Endodermal cell (in vitro differentiated cells): ENCODE measurements at places on chromosomes 3 and 15. TPM values are rescaled to one million over a fixed set of nuclear protein-coding genes. Genes with fewer than 3 reads are reported as not detected.
A peak's percentile ranks its signal among the peaks of the same experiment; 100 is the strongest.

DNA sequence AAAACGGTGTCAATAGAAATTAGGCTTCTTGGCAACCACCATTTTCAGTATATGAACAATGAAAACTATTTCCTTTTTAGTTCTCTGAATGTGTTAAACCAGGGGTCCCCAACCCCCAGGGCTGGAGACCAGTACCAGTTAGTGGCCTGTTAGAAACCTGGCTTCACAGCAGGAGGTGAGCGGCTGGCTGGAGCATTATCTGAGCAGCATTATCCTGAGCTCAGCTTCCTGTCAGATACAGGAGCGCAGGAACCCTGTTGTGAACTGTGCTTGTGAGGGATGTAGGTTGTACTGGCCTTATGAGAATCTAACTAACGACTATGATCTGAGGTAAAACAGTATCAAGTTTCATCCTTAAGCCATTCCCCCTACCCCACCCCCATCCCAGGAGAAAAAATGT is 328.7 kb downstream of the ZBBX start:
- no peak overlapping the region for H3K4me3 ChIP-seq
- H3K27ac ChIP-seq: no peak overlapping the region
- H3K27me3 ChIP-seq: no peaks in the 10 kb centered on the region
- peak; percentile 69 for DNase-seq
- H3K4me1 ChIP-seq: no peaks in the 10 kb centered on the region

DNA sequence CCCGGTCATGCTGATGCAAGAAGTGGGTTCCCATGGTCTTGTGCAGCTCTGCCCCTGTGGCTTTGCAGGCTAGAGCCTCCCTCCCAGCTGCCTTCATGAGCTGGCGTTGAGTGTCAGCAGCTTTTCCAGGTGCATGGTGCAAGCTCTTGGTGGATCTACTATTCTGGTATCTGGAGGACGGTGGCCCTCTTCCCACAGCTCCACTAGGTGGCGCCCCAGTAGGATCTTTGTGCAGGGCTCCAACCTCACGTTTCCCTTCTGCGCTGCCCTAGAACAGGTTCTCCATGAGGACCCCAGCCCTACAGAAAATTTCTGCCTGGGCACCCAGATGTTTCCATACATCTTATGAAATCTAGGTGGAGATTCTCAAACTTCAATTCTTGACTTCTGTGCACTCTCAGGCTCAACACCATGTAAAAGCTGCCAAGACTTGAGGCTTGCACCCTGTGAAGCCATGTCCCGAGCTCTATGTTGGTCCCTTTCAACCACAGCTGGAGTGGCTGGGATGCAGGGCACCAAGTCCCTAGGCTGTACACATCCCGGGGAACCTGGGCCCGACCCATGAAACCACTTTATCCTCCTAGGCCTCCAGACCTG is 238.4 kb upstream of the MDFIC2 start:
- no peaks in the 10 kb centered on the region for H3K36me3 ChIP-seq
- H3K4me3 ChIP-seq: no peak overlapping the region
- no peaks in the 10 kb centered on the region for H3K27me3 ChIP-seq
- no peaks in the 10 kb centered on the region for H3K4me1 ChIP-seq
- H3K27ac ChIP-seq: no peak overlapping the region

DNA sequence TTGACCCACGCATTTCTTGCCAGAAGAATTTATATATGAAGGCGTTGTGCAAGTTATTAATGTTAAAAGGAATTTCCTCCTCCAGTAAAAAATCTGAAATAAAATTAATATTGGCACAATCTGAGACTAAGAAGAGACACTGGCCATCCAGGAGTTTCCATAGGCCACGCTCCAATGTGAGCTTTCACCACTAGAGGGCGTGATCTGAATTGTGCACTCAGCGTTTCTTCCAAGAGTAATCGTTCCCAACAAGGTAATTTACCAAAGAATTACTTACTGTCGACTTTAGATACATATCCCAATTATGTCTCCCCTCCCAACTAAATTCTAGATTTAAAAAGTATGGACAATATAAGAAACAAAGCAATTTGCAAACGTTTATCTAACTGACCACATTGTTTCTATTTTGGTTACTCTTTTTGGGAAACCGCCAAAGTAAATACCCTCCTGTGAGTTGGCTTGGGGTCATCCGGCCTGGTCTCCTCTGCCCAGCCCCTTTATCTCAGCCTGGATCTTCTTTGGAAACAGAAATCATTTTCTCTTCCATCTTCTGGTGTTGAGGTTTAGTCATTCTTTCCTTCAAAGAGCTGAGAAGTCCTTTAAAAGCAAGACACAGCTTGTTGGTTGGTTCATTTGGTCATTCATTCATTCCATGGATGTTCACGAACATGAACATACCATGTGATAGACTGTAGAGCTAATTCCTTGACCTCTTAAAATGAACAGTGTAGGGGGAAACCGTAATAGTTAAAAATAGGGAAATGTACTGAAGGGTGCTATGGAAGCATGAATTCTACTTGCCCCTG is 26.2 kb downstream of the POLR2M start:
- no peaks in the 10 kb centered on the region for H3K4me1 ChIP-seq
- no peaks in the 10 kb centered on the region for H3K36me3 ChIP-seq
- H3K27ac ChIP-seq: no peak overlapping the region
- H3K4me3 ChIP-seq: no peak overlapping the region

GRCh38 chr3:74537857-74538256 is 76.6 kb downstream of the CNTN3 start:
- no peaks in the 10 kb centered on the region for H3K36me3 ChIP-seq
- no peak for DNase-seq
- no peak overlapping the region for H3K27ac ChIP-seq
- peaks cover 61% of the 10 kb centered on the region for H3K27me3 ChIP-seq
- no peak overlapping the region for H3K4me3 ChIP-seq

Gene HTR3E
- total RNA-seq: not detected in 2 replicates

Gene MITF
- 2.4 and 3.0 TPM in 2 replicates for total RNA-seq
